HEK293T (cell line): ENCODE measurements at places on chromosomes 6 and 20.

DNA sequence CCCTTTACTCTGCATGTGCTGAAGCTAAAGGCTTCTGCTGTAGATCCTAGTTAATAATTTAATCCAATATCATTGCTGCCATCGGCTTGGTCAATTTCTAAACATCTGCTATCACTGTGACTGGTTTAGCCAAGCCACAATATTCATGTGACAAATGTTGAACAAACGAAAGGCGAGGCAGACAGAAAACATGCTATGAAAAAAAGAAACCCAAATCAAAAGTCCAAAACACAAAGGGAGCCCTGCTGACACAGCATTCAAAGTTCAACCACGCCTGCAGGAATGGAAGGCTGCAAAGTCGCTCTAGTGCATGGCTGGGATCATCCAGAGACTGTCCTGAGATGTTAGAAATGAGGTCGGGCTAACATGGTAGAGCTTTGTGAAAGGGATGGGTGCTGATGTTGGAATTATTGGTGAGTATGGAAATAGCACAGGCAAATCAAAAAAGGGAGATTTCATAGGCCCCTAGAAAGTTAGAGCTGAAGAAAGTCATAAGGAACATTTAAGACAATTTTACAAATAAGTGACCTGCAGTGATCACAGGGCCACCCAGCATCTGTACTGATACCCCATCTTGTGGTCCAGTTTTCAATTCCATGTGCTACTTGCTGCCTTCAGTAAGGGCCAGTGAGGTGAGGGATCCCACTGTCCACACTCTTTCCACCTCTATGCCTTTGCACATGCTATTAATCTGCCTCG lies 8.8 kb upstream of the NHSL1 start:
- DNase-seq = no peak

- no peak for DNase-seq
Measured at GRCh38 chr6:24430086-24430485, 27.4 kb downstream of the MRS2 start.

- DNase-seq = no peak
Measured at GRCh38 chr6:137155830-137156229, 17.6 kb downstream of the IL22RA2 start.

DNA sequence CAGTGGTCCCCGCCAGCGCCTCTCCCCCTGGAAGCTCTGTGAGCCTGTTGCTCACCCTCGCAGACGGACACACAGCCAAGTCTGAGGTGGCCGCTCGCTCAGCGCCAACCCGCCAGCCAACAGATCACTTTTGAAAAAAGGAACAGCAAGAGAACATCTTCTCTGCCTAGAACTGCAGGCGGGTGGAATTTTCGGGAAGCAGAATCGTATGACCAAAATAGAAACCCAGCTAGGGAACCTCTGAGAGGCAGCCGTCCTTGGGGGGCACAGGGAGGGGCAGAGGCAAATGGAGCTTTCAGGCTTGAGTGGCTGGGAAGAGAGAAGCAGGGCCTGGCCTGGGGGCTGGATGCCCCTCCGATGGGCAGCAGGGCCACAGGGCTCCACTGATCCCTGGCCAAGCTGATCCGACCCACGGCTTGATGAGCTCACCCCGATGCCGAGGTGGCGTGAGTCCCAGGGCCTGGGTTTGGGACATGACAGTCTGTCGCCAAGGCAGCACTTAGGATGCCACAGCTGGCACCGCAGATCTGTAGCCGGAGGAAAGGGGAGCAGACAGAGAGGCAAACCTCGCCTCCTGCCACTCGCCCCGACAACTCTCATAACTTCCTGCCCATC lies 9.8 kb downstream of the NFATC2 start:
- DNase-seq = no peak

DNA sequence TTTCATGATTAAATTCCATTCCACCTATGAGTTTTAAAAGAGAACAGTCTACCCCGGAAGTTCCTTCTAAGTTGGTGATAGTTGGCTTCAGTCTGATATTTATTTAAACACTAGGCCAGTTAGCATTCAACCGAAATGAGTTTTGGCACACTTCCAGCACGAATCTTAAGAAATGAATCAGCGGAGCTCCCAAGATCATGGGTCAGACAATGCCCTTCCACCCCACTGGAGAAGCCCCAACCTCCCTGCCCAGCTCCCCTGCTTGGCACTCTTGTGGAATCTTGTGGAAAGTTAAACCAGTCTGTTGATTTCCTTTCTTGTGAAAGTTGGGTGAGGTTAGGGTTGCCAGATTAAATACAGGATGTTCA lies 64.3 kb downstream of the MKKS start:
- no peak for DNase-seq
